Mesothelial cell of epicardium (in vitro differentiated cells): ENCODE measurements at places on chromosomes 3 and 15. TPM values are rescaled to one million over a fixed set of nuclear protein-coding genes. Genes with fewer than 3 reads are reported as not detected.

DNA sequence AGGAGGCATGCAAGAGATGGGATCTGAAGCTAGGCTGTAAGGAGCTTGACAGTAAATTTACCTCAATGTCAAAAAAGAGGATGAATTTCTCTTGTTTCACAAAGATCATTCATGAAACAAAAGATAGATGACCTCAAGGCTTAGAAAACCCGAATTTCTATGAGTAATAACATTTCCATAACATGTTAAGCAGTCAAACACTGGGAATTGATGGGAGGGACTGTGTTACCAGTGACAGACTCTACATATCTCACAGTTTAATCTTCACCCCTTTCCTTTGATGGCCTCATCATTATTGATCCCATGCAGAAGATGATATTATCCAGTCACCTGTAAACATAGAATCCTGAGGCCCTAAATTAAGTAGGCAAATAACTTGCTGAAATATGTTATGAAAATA is 53.5 kb upstream of the VGLL3 start:
- DNase-seq: no peak
- no peak overlapping the region for H3K4me3 ChIP-seq
- no peak overlapping the region for H3K27ac ChIP-seq
- no peaks in the 10 kb centered on the region for H3K36me3 ChIP-seq
- no peaks in the 10 kb centered on the region for H3K27me3 ChIP-seq

GRCh38 chr3:129581623-129582022 is 24.9 kb downstream of the PLXND1 start:
- no peak for DNase-seq
- no peak overlapping the region for H3K27ac ChIP-seq
- H3K27me3 ChIP-seq: no peaks in the 10 kb centered on the region
- no peaks in the 10 kb centered on the region for H3K4me1 ChIP-seq
- no peak overlapping the region for H3K4me3 ChIP-seq

GRCh38 chr15:96699871-96700401 is 369.4 kb downstream of the NR2F2 start:
- no peaks in the 10 kb centered on the region for H3K27me3 ChIP-seq
- H3K36me3 ChIP-seq: no peaks in the 10 kb centered on the region
- peaks cover 26% of the 10 kb centered on the region for H3K4me1 ChIP-seq
- DNase-seq: no peak
- no peak overlapping the region for H3K4me3 ChIP-seq
- no peak overlapping the region for H3K27ac ChIP-seq

- DNase-seq: no peak
- no peaks in the 10 kb centered on the region for H3K27me3 ChIP-seq
- H3K4me3 ChIP-seq: no peak overlapping the region
Measured at GRCh38 chr15:74573987-74574386, 33.0 kb downstream of the ARID3B start.

DNA sequence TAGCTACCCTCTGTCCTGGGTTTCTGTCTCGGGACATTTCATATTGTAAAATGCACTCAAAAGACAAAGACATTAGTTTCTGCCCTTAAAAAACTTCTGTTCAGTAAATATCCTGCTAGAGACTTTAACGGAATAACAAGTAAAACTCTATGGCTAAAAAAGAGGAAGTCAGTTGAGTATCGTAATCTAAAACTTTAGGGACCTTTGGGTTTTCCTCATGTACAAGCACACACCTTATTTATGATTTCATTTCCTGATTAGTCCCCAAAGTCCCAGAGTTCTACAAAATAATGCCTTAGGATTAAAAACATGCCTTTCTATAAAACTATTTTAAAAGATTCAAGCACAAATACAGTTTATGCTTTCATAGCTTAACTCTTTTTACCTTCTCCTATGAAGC is 585.9 kb downstream of the UNC13C start:
- no peak overlapping the region for H3K4me3 ChIP-seq
- DNase-seq: no peak
- no peak overlapping the region for H3K27ac ChIP-seq
- H3K4me1 ChIP-seq: peaks cover 11% of the 10 kb centered on the region

- peak; percentile 75 for DNase-seq
- peaks cover 8% of the 10 kb centered on the region for H3K4me1 ChIP-seq
- peak within 1 kb of the TSS; percentile 59 for H3K4me3 ChIP-seq
- H3K27me3 ChIP-seq: no peaks in the 10 kb centered on the region
Measured at GRCh38 chr3:52245322-52246263, at the start of gene PPM1M. TSS of gene PPM1M (plus strand) at chr3:52245759. CDS start at chr3:52245825, 66 bp downstream.

GRCh38 chr3:175518459-175518858 is 659.3 kb downstream of the NAALADL2 start:
- peaks cover 7% of the 10 kb centered on the region for H3K4me1 ChIP-seq
- no peaks in the 10 kb centered on the region for H3K27me3 ChIP-seq
- no peak overlapping the region for H3K27ac ChIP-seq
- H3K36me3 ChIP-seq: no peaks in the 10 kb centered on the region

DNA sequence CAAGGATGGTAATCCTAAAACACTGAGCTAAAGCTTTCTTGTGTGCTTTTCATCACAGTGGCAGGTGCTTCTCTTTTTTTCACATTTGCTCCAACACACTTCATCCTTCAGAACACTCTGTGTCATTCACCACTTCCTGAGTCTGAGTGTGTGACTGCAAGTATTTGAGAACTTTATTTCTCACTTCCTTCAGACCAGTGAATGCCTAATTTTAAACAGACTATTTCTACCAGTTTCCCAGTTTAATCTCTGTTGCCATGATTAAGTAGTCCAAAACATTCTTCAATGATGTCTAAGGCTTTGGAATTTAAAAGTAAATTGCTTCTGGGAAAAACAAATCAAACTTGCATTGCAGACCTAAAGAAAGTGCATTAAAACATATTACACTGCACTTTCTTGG is 541.2 kb downstream of the RBMS3 start:
- no peaks in the 10 kb centered on the region for H3K4me1 ChIP-seq
- H3K36me3 ChIP-seq: peaks cover 6% of the 10 kb centered on the region
- H3K27me3 ChIP-seq: no peaks in the 10 kb centered on the region
- H3K4me3 ChIP-seq: no peak overlapping the region
- no peak overlapping the region for H3K27ac ChIP-seq
- DNase-seq: no peak

DNA sequence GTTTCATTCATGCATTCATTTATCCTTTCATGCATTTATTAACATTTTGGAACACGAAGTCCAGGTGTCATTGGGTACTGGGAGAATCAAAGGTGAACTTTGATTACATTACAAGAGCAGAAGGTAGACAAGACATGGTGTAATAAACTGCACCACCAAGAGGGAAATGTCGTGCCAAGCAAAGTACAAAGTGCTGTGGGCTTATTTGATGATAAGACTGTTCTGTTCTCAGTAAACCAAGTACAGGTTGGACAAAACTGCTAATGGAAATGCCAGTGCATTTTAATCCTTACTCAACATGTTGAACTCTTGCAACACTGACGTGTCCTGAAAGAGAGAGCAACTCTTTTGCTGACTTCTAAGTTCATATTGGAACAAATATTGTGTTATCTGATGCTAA is 69.4 kb downstream of the MME start:
- H3K27me3 ChIP-seq: no peaks in the 10 kb centered on the region
- no peak overlapping the region for H3K4me3 ChIP-seq
- peaks cover 1% of the 10 kb centered on the region for H3K36me3 ChIP-seq
- no peak overlapping the region for H3K27ac ChIP-seq
- no peak for DNase-seq

DNA sequence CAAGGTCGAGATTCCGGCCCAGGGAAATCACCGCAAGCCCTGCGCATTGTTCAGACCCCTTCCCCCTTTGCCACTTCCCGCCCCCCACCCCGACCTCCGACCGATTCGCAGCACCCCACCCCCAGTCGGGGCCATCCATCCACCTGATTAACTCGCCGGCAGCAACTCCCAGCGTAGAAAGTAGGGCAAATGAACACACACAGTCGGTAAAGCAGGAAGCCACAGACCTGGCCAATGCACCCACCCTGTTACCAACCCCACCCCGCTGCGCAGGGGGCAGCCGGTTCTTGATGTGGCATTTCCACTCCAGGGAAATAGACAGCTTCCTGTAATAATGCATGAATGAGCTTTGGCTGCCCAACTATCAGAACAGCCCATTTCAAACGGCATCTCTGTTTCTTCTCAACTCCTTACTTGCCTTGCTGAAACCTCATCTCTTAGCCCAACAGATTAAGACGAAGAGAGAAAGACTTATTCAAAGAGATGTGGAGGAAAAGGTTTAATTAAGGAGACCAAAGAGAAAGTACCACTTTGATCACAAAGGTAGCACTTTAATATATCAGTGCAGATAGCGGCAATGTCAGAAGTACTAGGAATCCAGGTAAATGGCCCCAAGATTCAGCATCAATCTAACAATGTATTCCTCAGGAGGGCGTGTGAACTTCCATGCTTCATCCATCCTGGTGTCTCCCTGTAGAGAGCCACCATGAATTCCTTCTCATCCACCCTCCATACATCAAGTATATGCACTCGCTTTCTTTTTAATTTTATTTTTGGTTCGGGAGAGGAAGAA is 1.9 kb downstream of the TNIK start:
- no peaks in the 10 kb centered on the region for H3K36me3 ChIP-seq
- DNase-seq: no peak
- peaks cover 50% of the 10 kb centered on the region for H3K27me3 ChIP-seq
- H3K27ac ChIP-seq: no peak overlapping the region
- H3K4me3 ChIP-seq: peak overlapping the region; percentile 93

- peak overlapping the region; percentile 84 for H3K27ac ChIP-seq
- H3K36me3 ChIP-seq: peaks cover 10% of the 10 kb centered on the region
- no peak overlapping the region for H3K4me3 ChIP-seq
- H3K27me3 ChIP-seq: no peaks in the 10 kb centered on the region
- peaks cover 56% of the 10 kb centered on the region for H3K4me1 ChIP-seq
Measured at GRCh38 chr3:64108784-64109317, 85.6 kb upstream of the PSMD6 start.

GRCh38 chr15:51168700-51169099 is 74.0 kb upstream of the TNFAIP8L3 start:
- no peak overlapping the region for H3K4me3 ChIP-seq
- H3K4me1 ChIP-seq: peaks cover 3% of the 10 kb centered on the region
- H3K27ac ChIP-seq: no peak overlapping the region

DNA sequence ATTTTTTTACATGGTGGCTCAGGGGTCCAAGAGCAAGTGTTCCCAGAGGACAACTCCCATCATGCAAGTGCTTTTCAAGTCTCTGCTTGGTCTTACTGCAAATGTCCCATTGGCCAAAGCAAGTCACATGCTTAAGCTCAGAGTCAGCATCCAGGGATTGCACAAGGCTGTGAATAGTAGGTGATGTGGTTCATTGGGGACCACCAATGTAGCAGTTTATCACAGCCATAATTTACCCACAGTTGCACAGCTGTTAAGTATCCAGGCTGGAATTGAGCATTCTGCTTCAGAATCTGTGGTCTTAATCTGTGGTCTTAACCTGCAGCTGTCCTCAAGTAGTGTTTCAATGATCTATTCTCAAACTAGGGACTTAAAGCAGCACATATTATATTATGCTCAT is 71.4 kb upstream of the PLCL2 start:
- H3K4me3 ChIP-seq: no peak overlapping the region
- H3K27ac ChIP-seq: no peak overlapping the region
- H3K27me3 ChIP-seq: peaks cover 4% of the 10 kb centered on the region
- no peak for DNase-seq
- no peaks in the 10 kb centered on the region for H3K4me1 ChIP-seq
- H3K36me3 ChIP-seq: no peaks in the 10 kb centered on the region

GRCh38 chr3:143237077-143237627 is 117.6 kb downstream of the CHST2 start:
- no peak for DNase-seq
- no peaks in the 10 kb centered on the region for H3K36me3 ChIP-seq
- H3K27me3 ChIP-seq: no peaks in the 10 kb centered on the region
- no peak overlapping the region for H3K27ac ChIP-seq

DNA sequence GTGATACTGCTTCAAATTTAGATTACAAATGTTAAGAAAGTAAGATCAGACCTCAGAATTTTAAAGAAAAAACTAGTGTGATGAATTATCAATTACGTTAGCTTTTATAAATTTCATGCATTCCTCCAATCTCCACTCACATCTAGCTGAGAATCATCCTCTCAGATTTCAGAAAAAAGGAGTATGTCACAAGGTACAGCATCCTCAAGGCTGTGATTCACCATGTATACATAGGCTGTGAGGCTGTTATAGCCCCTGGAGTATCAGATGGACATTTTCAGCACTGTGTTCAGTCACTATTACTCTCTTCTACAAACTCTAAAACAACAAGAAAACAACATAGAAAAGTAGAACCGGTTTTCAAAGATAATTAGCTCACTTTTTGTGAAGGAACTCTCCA is 214.4 kb downstream of the PCCB start:
- H3K4me3 ChIP-seq: no peak overlapping the region
- no peak for DNase-seq
- H3K27me3 ChIP-seq: no peaks in the 10 kb centered on the region
- H3K4me1 ChIP-seq: no peaks in the 10 kb centered on the region

- H3K27me3 ChIP-seq: peaks cover 30% of the 10 kb centered on the region
- DNase-seq: no peak
- H3K27ac ChIP-seq: no peak overlapping the region
Measured at GRCh38 chr3:143668924-143669790, 179.1 kb downstream of the SLC9A9 start.

DNA sequence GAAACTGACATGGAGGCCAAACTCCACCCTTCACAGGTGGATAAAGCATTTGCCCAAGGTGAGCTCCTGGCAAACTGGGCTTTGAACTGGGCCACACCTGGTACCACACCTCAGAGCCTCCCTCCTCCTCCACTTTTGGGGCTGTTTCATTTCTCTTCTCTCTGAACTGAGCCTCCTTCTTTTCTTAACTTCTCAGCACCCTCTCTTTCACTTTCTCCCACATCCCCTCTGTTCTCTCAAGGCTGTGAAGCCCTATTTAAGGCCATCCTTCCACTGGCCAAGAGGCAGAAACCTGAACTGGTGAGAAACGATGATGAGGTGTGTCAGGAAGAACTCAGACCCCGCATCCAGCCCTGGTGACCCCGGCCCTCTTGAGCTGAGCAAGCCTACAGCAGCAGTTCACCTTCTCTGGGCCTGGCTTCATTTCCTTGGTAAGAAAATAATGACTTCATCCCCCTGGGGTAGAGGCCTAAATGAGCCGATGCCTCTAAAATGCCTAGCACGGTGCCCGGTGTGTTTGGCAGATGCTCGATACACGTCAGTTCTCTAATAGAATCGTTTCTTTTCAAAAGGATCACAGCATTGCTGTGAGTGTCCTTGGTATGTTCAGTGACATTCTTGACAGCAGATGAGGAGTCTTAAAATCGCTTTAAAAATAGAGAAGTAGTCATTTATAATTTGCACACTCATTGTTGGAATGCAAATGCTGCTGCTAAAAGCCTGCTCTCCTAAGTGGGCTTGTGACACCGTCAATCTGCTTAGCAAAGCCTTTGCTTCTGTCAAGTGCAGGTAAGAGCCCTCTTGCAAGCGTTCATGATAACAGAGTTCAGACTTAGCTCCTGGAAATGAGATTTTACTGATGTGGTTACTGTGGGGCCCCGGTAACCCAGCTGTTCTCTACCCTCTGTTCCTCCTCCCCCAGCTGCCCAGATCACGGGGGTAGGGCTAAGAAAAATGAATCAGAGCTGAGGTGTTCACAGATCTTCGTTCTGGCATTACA is 97.7 kb upstream of the ATP2B2 start:
- H3K36me3 ChIP-seq: no peaks in the 10 kb centered on the region
- DNase-seq: no peak
- no peaks in the 10 kb centered on the region for H3K4me1 ChIP-seq
- H3K4me3 ChIP-seq: no peak overlapping the region
- H3K27ac ChIP-seq: no peak overlapping the region

PRICKLE2 gene
- 41.3 to 46.2 TPM (median 43.2 TPM) in 3 replicates for total RNA-seq

MED12L gene
- total RNA-seq: 13.5 to 16.9 TPM (median 13.8 TPM) in 3 replicates

ZNF609 gene
- 75.4 to 77.1 TPM (median 76.0 TPM) in 3 replicates for total RNA-seq

CLDN11 gene
- total RNA-seq: 153 to 168 TPM (median 164 TPM) in 3 replicates

C3orf49 gene
- total RNA-seq: not detected in 3 replicates

ROPN1 gene
- not detected in 3 replicates for total RNA-seq

SPESP1 gene
- not detected in 3 replicates for total RNA-seq

SIDT1 gene
- total RNA-seq: not detected in 3 replicates

SYNPR gene
- 3.7 to 3.8 TPM (median 3.7 TPM) in 3 replicates for total RNA-seq
